A549 treated with Mapracorat at 1 μM for 4 hours (cell line): ENCODE measurements at places on chromosomes 5 and 9. TPM values are rescaled to one million over a fixed set of nuclear protein-coding genes. Genes with fewer than 3 reads are reported as not detected.

The SMIM32 gene
- not detected in 5 replicates for total RNA-seq

The NFIL3 gene
- 10.0 to 11.4 TPM (median 10.3 TPM) in 5 replicates for total RNA-seq

The AFAP1L1 gene
- total RNA-seq: 9.9 to 14.9 TPM (median 13.1 TPM) in 5 replicates

The TNC gene
- 0.43 to 1.2 TPM (median 0.69 TPM) in 5 replicates for total RNA-seq

The NDST1 gene
- 46.7 to 70.1 TPM (median 57.6 TPM) in 5 replicates for total RNA-seq

The SLC27A4 gene
- 35.9 to 47.8 TPM (median 45.7 TPM) in 5 replicates for total RNA-seq

The CRAT gene
- 23.6 to 31.4 TPM (median 29.1 TPM) in 5 replicates for total RNA-seq

The OSTF1 gene
- total RNA-seq: 13.6 to 19.3 TPM (median 15.5 TPM) in 5 replicates

The CDH6 gene
- 0.04 to 0.09 TPM (median 0.06 TPM) in 5 replicates for total RNA-seq

The LURAP1L gene
- 20.8 to 29.7 TPM (median 27.5 TPM) in 5 replicates for total RNA-seq

The PHF24 gene
- 0.07 to 0.42 TPM (median 0.24 TPM) in 5 replicates for total RNA-seq

The GFRA3 gene
- total RNA-seq: 0.18 TPM in 1 of 5 replicates, not detected in the others

The SCGB3A2 gene
- not detected in 5 replicates for total RNA-seq
